Stimulated activated memory B cell treated with anti-CD40 and anti-IgM and Interleukin-4, amounts not matched to agents 10 μg/mL and 1 μg/mL and 100 μg/mL, for 72 hours (primary cell): ENCODE measurements at places on chromosomes 2 and 18.

GRCh38 chr2:201886504-201886903 lies 80.2 kb downstream of the CDK15 start:
- H3K36me3 ChIP-seq, result no peaks in the 10 kb centered on the region
- H3K4me1 ChIP-seq, result peaks cover 11% of the 10 kb centered on the region
- H3K27me3 ChIP-seq, result peaks cover 75% of the 10 kb centered on the region
- no peak overlapping the region for H3K4me3 ChIP-seq

DNA sequence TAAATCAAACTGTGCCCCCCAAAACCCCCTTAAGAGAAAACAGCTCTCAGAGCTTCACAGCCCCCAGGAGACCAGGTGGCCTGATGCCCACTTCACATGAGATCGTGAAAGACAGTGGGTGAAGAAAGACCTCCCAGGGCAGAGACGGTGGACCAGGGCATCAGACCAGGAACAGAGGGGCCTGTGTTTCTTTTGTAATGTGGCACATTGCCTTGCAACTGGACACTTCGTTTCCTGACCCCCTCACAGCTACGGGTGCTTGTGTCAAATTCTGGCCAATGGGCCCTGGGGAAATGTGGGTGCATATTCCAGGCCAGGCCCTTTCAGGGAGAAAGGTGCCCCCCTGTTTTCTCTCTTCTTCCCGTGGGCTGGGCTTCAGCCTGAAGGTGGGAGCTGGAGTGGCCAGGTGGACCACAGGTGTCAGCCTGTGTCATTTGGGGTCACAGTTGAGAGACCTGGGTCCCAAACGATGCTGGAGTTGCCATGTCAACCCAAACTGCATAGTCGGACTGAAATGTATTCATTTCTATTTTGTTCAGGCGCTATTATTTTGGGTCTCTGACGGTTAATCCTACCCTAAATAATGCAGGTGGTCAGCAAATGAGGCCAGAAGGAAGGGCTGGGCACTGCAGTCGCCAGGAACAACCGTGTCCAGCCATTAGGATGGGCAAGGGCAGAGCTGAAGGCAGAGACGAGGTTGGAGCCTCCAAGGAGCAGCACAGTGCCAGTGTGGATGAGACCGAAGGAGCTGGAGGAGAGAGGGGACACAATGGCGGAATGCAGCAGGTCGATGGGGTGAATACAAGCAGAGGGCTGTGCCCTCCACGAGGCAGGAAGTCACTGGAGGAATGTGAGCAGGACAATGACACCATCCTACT lies 338.2 kb downstream of the EIPR1 start:
- H3K27me3 ChIP-seq, result peaks cover 21% of the 10 kb centered on the region
- no peaks in the 10 kb centered on the region for H3K4me1 ChIP-seq
- no peak overlapping the region for H3K4me3 ChIP-seq

GRCh38 chr2:114405247-114406116 lies 37.0 kb upstream of the DPP10 start:
- no peak overlapping the region for H3K4me3 ChIP-seq
- no peak for ATAC-seq

DNA sequence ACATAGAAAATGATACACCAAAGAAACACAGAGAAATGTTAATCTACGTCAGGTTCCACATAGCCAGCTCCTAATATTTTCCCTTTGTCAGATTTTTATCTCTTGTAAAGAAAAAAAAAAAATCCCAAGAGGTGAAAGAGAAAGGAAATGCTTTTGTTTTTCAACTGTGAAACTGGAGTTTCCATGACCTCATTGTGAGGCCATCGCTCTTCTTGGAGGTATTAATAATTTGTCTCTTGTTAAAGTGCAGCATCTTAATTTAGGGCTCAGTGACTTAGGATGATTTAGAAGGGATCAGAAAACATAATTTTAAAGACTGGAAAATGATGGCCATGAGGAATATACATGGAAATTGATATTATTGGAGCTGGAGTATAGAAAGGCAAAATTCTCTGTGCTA lies 21.7 kb downstream of the ARHGAP28 start:
- H3K36me3 ChIP-seq, result no peaks in the 10 kb centered on the region
- no peak for ATAC-seq
- no peaks in the 10 kb centered on the region for H3K27me3 ChIP-seq
- H3K4me3 ChIP-seq, result no peak overlapping the region
- H3K4me1 ChIP-seq, result no peaks in the 10 kb centered on the region

- ATAC-seq, result no peak
- H3K4me1 ChIP-seq, result peaks cover 9% of the 10 kb centered on the region
Observed at GRCh38 chr2:164671664-164672396, 50.5 kb upstream of the GRB14 start.
